ENCODE measurements at places on chromosomes 2 and 18.
A peak's percentile ranks its signal among the peaks of the same experiment; 100 is the strongest.

DNA sequence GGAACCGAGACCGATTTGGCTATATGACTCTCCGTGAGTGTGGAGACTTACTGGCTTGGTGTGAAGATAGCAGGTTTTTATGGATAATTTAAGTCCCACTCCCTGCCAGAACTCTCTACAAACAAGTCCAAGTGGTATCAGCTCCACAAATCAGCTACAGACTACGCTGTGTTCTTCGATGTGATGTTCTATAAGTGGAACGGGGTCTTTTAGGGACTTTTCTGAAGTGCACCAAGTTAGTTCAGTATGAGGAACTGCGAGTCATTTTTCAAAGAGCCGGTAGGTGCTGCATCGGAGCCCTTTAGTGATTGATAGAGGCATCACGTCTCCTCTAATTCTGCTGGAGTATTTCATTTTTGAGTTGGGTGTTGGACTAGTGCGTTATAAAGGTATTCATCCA lies 107.1 kb downstream of the TSHZ1 start:
- DNase-seq, result no peak

DNA sequence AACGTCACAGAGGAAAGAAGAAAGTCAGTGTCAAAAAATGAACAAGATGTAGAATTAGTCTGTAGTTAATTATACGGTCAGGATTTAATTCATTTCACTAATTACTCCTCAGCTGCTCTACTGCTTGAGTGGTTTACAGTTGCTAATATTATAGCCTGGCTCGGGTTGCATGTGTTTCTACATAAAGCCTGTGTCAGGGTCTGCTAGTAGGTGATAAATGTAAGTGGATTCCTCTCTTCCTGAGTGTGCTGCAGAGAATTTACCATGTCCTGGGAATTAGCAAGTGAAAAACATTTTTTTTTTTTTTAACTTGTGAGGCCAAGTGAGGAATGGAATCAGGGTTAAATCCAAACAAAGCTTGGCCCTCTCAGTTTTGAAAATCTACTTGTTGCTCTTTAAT lies 622.6 kb downstream of the EPHA4 start:
- DNase-seq, result no peak

- no peak for DNase-seq
Measured at GRCh38 chr2:211358504-211358903, 802.1 kb downstream of the CPS1 start.

- DNase-seq, result no peak
Measured at GRCh38 chr18:62323483-62324180, 1.5 kb upstream of the TNFRSF11A start.

- DNase-seq, result peak; percentile 36
Measured at GRCh38 chr2:133553838-133554408, 14.3 kb downstream of the NCKAP5 start.

GRCh38 chr2:203886661-203887151 lies 19.1 kb downstream of the CTLA4 start:
- no peak for DNase-seq

- DNase-seq, result no peak
Measured at GRCh38 chr2:24047703-24048033, 477 bp upstream of the WDCP start.

All from EH (cell line).